Urothelium cell line (cell line): ENCODE measurements at places on chromosomes 3 and 15.

- DNase-seq: no peak
Measured at GRCh38 chr3:149816986-149817385, 4.0 kb downstream of the RNF13 start.

DNA sequence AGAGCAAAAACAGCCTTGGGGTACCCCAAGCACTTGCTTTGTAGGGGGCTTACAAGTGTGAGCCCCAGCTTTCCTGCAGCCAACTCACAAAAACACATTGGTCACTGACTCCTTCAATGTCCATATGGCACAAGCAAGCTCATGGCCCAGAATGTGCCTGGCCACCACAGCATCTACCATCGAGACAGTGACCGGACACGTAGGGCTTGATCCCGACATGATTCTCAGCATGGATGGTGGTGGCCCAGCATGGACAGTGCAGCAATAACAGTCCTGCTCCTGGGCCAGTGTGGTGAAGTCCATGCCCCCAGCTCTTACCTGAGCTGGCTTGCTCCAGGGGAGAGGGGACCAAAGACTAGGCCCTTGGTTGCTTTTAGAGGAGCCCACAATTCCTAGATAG, 6.0 kb downstream of the UNC45A start:
- DNase-seq: no peak

GRCh38 chr3:56987238-56987895, 73.1 kb upstream of the SPATA12 start:
- no peak for DNase-seq

- DNase-seq: no peak
Measured at GRCh38 chr15:76664895-76665294, 240.2 kb downstream of the SCAPER start.

GRCh38 chr15:70062321-70062956, 35.3 kb downstream of the TLE3 start:
- DNase-seq: peak; percentile 90

- no peak for DNase-seq
Measured at GRCh38 chr3:122955916-122956692, 71.5 kb downstream of the SEMA5B start.

DNA sequence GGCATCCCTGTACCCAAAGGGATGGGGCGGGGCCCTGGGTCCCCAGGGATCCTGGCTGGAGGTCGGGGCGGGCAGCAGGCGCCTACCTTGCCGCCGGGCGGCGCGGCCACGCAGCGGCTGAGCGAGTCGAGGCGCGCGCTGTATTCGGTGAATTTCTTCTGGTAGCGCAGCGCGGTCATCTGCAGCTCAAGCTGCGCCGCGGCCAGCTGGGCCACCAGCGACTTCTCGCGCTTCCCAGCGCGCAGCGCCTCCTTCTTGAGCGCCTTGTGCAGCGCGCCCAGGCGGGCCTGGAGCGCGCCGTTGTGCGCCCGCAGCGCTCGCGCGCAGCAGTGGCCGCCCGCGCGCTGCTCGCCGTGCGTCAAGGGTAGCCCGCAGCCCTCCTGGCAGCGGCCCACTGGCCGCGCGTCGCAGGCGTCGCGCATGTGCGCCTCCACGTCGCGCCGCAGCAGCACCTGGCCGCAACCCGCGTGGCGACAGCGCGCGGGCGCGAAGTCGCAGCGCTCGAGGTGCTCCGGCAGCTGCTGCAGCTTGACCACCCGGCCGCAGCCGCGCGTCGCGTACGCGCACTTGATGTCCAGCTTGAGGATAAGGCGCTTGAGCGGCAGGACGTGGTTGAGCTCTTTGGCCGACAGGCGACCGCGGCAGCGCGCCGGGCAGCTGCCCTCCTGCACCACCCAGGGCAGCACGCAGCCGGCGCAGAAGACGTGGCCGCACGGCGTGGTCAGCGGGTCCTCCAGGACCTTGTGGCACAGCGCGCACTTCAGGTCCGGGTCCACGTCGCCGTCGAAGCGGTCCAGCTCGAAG, 522 bp downstream of the PDZRN3 start:
- peak; percentile 61 for DNase-seq
